CD4-positive, alpha-beta T cell treated with Interleukin-6 at 100 ng/mL for 8 hours (primary cell): ENCODE measurements at places on chromosomes 4 and X.

GRCh38 chrX:77668391-77669237, 117.4 kb downstream of the ATRX start:
- no peak for DNase-seq

DNA sequence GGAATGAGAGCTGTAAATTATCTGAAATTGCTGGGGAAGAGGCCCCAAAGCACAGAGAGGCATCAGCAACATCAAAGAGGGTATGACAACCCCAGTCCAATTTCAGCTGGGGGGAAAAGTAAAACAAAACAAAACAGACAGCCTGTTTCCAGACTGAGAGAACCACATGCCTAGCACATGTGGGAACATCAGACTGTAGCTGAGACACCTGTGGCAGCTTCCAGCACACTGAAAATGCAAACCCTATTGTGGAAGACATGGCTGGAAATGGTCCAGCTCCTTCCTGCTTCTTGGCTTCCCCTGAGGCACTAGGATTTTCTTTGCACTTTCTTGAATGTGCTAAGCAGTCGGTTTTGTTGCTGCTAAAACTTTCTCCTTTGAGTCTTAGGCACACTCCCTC, 240.9 kb upstream of the STS start:
- DNase-seq: no peak

DNA sequence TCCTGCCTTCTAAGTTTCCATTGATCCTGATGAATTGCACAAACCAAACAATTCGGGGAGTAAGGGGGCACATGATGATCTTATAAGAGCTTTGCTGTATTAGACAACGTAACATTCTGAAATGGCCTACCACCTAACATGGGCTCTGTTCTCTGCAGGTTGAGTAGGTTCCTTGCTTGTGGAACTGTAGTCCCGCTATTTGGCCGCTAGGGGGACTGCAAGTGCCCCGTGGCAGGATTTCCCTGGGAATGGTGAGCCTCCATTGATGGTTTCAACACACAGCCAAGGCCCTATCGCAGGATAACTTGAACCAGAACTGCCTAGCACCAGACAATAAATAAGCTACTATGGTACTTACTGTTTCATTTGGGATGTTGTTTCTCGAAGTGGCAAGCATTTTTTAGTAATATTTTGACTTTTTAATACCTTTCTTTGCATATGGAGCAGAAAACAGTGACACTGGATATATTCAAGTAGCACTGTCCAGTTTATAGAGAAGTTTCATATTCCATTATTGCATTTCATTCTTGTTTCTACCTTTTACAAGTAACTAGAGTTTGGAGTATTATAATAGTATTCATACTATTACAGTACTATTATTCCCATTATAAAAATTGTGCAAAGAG, 11.9 kb downstream of the AR start:
- DNase-seq: peak; percentile 4

GRCh38 chr4:38529189-38530115, 134.5 kb upstream of the KLF3 start:
- DNase-seq: peak; percentile 54
